ENCODE measurements at places on chromosomes 11 and 22.

GRCh38 chr11:94602430-94603372, 35.5 kb downstream of the PIWIL4 start:
- DNase-seq = peak; percentile 3

DNA sequence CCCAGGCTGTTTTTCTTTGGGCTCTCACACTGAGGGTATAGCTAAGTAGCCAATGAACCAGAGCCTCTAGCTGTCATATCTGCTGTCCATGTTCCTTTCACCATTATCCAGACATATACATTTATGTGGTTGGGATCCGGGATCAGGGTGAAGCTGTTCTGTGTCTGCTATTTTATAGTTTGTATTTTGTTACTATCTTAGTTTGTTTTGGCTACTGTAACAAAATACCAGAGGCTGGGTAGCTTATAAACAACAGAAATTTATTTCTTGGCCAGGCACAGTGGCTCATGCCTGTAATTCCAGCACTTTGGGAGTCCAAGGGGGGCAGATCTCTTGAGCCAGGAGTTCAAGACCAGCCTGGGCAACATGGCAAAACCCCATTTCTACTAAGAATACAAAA, 40.5 kb upstream of the CABP7 start:
- DNase-seq = no peak

- no peak for DNase-seq
These were observed 41.6 kb downstream of the BDNF start for GRCh38 chr11:27658535-27659236.

GRCh38 chr11:61037441-61038093, 64.7 kb upstream of the CD5 start:
- no peak for DNase-seq

GRCh38 chr11:133414506-133414905, 117.8 kb downstream of the OPCML start:
- no peak for DNase-seq

DNA sequence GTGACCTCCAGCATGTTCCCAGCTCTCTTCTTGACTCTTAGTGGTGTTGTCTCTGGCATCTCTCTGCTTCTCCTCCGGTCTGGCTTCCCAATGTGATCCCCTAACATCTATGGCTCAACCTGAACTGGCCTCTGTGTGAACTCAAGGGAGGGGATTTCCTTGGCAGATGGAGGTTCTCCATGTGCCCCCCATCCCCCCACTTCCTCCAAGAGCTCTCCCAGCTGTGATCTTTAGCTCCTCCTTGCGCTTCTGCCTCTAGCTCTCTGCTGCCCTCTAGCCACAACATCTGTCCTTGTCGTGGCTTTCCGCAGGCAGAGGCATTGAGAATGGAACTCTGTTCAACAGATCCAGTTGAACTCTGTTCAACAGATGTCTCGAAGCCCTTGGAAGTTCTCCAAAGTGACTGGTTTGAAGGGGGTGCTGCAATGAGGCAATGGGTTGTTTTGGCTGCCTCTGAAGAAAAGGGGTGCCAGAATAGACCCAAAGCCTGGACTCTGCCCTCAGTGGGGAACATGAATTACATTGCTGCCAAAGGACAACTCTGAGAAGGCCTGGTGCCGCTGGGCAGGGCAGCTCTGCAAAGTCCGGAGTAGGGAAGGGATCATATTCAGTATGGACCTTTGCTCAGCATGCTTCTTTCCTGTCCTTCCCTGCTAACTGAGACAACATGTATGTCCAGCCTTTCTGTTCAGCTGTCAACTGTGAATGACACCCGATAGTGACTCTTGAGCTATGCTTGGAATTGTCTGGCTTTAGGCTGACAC, 61.9 kb downstream of the ADM start:
- peak; percentile 30 for DNase-seq

- DNase-seq = no peak
These were observed 2.3 kb downstream of the OR51G1 start for GRCh38 chr11:4921796-4922195.

DNA sequence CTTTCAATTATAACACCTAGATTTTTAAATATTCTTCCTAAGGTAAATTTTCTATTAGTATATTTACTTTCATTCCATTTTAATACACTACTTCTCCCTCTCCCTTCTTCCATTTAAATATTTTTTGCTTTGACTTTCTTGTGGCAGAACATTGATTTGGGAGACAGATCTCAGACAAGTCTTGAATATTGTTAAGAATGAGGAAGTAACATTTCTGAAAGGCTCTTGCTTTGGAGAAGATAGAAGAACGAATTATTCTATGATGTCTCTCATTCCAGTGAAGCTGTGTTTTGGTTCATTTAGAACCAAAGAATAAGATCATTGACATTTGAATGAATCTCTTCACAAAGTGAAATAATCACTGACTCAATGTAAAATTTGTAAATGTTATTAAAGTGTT, 2.4 kb downstream of the IPO7 start:
- DNase-seq = no peak

GRCh38 chr11:17703951-17704350, 15.4 kb upstream of the MYOD1 start:
- no peak for DNase-seq

- peak; percentile 63 for DNase-seq
These were observed 14.6 kb upstream of the MIAT start for GRCh38 chr22:26642465-26643417.

- DNase-seq = no peak
These were observed 14.3 kb downstream of the FGF3 start for GRCh38 chr11:69804769-69805508.

- DNase-seq = no peak
These were observed 42.6 kb upstream of the SMCO4 start for GRCh38 chr11:93585758-93586157.

GRCh38 chr22:39960791-39961746, 872 bp downstream of the TMA7B start:
- peak; percentile 29 for DNase-seq

DNA sequence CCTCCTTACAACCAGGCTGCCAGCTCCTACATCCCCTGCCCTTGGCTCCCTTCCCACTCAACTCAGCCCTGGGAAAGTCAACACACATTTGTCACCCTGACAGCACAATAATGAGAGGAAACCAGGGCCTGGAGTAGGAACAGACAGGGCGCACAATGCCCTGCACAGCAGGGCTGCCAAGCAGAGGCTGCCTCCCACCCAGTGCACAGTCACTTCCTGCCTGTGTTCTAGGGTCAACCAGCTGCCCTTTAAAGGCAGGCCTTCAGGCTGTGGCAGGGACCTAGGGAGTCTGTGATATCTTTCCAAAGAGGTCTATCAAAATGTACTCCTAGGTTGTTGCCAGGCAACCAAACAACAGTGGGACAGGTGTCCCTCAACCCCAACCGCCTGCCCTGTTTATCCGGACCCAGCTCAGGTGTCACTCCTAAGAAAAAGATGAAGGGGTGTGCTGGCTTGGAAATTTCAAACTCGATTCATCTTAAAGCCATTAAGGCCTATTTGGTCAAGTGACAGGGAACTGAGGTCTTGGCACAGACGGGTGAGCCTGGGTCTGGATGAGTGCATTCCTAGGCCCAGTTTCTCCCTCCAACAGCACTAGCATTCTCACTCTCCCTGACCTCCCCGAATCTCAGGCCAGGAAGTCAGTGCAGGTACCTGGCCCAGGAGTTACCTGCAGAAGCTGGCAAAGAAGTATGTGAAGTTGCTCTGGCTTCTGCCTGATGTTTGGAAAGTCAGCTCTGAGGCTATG, 110.3 kb upstream of the PITPNB start:
- DNase-seq = no peak

DNA sequence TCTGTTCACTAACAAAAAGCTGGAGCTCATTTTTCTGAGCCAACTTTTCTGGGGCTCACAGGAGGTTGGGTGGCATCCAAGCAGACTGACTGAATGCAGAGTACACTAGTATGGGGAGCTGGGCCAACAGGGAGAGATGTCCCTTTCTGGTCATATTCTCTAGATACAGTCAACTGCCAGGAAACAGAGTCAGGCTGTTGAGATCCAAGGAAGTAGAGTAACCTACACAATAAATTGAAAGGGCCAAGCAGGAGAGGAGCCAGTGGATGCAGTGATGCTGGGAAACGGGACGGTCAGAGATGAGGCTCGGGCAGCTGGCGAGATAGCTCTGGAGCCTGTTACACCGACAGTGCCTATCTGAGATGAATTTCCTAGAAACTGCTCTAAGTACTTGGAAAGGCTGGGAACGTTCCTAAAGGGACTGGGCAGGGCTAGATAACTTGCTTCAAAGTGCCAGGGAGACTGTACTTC, 71.1 kb downstream of the LARGE2 start:
- no peak for DNase-seq

DNA sequence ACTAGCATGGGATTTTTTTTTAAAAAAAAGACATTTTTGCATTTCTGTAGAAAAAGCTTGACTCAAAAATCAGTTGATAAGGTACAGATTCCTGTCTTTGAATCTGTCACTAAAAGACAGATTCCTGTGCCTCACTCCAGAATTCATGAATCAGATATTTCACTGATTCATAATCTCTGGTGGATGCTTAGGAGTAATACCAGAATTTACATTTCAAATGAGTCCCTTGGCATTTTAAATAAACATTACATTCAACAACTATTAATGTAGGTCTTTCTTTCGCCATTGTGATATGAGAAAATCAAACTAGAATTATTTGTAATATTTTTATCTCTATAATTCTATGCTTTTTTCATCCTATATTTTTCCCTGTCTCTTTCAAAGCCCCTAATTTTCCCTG, 128.3 kb downstream of the APIP start:
- DNase-seq = no peak

DNA sequence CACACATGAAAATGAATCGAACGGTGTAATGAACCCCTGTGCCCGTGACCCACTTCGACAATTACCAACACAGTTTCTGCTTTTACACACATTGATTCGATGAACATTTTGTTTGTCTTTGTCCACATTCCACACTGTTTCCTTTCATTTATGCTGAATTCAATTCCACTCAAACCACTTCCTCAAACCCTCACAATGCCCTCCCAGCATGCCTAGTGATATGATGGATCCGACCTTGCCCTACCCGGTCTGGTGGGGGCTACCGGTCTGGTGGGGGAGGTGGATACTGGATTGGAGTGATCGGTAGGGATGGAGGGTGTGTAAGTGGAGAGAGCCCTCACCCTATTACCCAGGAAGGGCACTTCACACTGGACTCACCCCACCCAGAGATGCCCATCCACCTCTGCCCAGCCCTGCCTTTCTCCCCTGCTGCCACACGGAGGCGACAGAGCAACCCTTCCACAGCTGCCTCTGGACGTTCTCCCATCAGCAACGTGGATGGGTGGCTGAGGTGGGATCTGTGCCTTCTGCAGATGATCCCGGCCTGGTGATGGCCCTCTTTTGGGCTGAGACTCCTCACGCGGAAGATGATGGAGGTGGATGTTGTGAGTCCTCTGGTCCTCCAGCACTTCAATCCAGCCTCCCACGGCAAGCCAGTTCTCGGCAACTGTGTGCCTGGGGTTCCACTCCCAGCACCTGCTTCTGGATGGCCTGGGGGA, 33.0 kb upstream of the P2RY2 start:
- DNase-seq = peak; percentile 35

- DNase-seq = no peak
These were observed 18.1 kb downstream of the P2RX3 start for GRCh38 chr11:57356268-57356667.
